ENCODE measurements at places on chromosomes 11 and 22. TPM values are rescaled to one million over a fixed set of nuclear protein-coding genes. Genes with fewer than 3 reads are reported as not detected.

Gene PARVG
- total RNA-seq, result 3.5 TPM

Gene CASP12
- total RNA-seq, result not detected

Gene DNAJB7
- total RNA-seq, result not detected

Gene OR52I2
- total RNA-seq, result not detected

Gene SEC14L2
- total RNA-seq, result 0.82 TPM

Gene SLC6A5
- not detected for total RNA-seq

Gene TPBGL
- not detected for total RNA-seq

Gene OR52I1
- not detected for total RNA-seq

Gene MORC2
- 18.8 TPM for total RNA-seq

Gene HORMAD2
- total RNA-seq, result not detected

Gene DDI1
- total RNA-seq, result not detected

Gene CLCF1
- total RNA-seq, result 0.89 TPM

Gene OR10D3
- not detected for total RNA-seq

Gene LRRC56
- total RNA-seq, result 0.22 TPM

Gene ADSL
- 56.6 TPM for total RNA-seq

Gene PSMA1
- 115 TPM for total RNA-seq

Gene SPATA19
- total RNA-seq, result not detected

Gene HPX
- not detected for total RNA-seq

Data from left ventricle myocardium superior (tissue), 1 donor.